ENCODE measurements at places on chromosomes 16 and 17.

- H3K27me3 ChIP-seq: no peaks in the 10 kb centered on the region
- peaks cover 4% of the 10 kb centered on the region for H3K4me1 ChIP-seq
- DNase-seq: no peak
- H3K27ac ChIP-seq: no peak overlapping the region
- H3K4me3 ChIP-seq: no peak overlapping the region
Observed at GRCh38 chr16:12252616-12253015, 276.1 kb downstream of the SNX29 start.

GRCh38 chr17:17445925-17446665, 30.7 kb upstream of the MED9 start:
- H3K27me3 ChIP-seq: no peaks in the 10 kb centered on the region
- H3K27ac ChIP-seq: no peak overlapping the region
- no peak overlapping the region for H3K4me3 ChIP-seq
- DNase-seq: no peak

DNA sequence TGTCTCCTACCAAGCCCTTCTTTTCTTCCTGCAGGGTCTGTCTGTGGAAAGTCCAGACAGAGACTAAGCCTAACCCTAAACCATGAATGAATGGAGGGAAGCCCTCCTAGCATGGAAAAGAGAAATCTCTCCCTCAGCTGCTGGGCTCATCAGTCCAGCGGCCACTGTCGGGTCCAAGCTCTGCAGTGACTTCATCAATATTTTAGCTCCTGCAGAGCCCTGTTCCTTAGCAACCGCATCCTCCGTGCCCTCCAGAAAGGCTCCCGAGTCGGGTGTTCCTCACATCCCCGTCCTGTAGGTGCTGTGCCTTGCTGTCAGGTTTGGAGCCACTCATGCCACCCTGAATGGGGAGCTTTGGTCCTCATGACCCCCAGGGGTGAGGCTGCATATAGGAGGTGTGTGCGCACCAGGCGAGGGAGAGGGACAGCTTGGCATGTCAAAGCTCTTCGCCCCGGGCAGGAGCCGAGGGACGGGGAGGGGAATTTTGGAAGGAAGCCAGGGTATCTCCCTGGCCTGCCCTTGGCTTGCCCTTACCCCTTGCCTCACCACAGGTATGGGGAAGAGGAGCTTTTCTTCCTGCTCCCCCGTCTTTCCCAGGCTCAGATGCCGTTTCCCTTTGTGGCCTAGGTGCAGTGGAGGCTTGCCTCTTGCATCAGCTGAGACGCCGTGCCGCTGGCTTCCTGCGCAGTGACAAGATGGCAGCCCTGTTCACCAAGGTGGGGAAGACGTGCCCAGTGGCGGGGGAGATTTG, 23.9 kb downstream of the SGSM2 start:
- no peaks in the 10 kb centered on the region for H3K27me3 ChIP-seq
- H3K4me1 ChIP-seq: no peaks in the 10 kb centered on the region
- no peak for DNase-seq
- H3K27ac ChIP-seq: no peak overlapping the region
- no peak overlapping the region for H3K4me3 ChIP-seq

GRCh38 chr17:52276381-52277008, 118.0 kb upstream of the CA10 start:
- H3K36me3 ChIP-seq: no peaks in the 10 kb centered on the region
- H3K27me3 ChIP-seq: no peaks in the 10 kb centered on the region
- no peaks in the 10 kb centered on the region for H3K4me1 ChIP-seq
- H3K27ac ChIP-seq: no peak overlapping the region

GRCh38 chr17:73214851-73215250, 22.0 kb downstream of the COG1 start:
- H3K36me3 ChIP-seq: no peaks in the 10 kb centered on the region
- H3K27me3 ChIP-seq: no peaks in the 10 kb centered on the region
- H3K4me1 ChIP-seq: no peaks in the 10 kb centered on the region
- peak overlapping the region; percentile 14 for H3K27ac ChIP-seq
- no peak overlapping the region for H3K4me3 ChIP-seq

GRCh38 chr16:5607169-5607568, 509.6 kb upstream of the EEF2KMT start:
- no peak for DNase-seq
- no peak overlapping the region for H3K4me3 ChIP-seq
- no peak overlapping the region for H3K27ac ChIP-seq
- H3K27me3 ChIP-seq: no peaks in the 10 kb centered on the region
- H3K36me3 ChIP-seq: no peaks in the 10 kb centered on the region

GRCh38 chr16:89392881-89393737, 97.3 kb downstream of the ANKRD11 start:
- H3K4me3 ChIP-seq: no peak overlapping the region
- no peak for DNase-seq
- H3K4me1 ChIP-seq: peaks cover 6% of the 10 kb centered on the region

- no peaks in the 10 kb centered on the region for H3K27me3 ChIP-seq
- DNase-seq: peak; percentile 95
- H3K4me3 ChIP-seq: peak overlapping the region; percentile 77
- H3K27ac ChIP-seq: peak overlapping the region; percentile 85
- no peaks in the 10 kb centered on the region for H3K36me3 ChIP-seq
- peaks cover 22% of the 10 kb centered on the region for H3K4me1 ChIP-seq
Observed at GRCh38 chr17:4948931-4949320, 596 bp upstream of the PFN1 start.

GRCh38 chr16:73095885-73096421, 48.0 kb upstream of the ZFHX3 start:
- DNase-seq: no peak
- no peak overlapping the region for H3K27ac ChIP-seq
- H3K4me3 ChIP-seq: no peak overlapping the region
- H3K27me3 ChIP-seq: no peaks in the 10 kb centered on the region

GRCh38 chr16:4918781-4919251, 18.1 kb downstream of the PPL start:
- H3K27me3 ChIP-seq: no peaks in the 10 kb centered on the region
- peaks cover 6% of the 10 kb centered on the region for H3K4me1 ChIP-seq
- DNase-seq: no peak
- H3K36me3 ChIP-seq: no peaks in the 10 kb centered on the region
- H3K27ac ChIP-seq: no peak overlapping the region

GRCh38 chr17:1752425-1753262, 9.2 kb upstream of the SERPINF1 start:
- H3K36me3 ChIP-seq: no peaks in the 10 kb centered on the region
- H3K4me3 ChIP-seq: no peak overlapping the region
- peaks cover 6% of the 10 kb centered on the region for H3K4me1 ChIP-seq
- H3K27ac ChIP-seq: no peak overlapping the region
- H3K27me3 ChIP-seq: no peaks in the 10 kb centered on the region
- no peak for DNase-seq

DNA sequence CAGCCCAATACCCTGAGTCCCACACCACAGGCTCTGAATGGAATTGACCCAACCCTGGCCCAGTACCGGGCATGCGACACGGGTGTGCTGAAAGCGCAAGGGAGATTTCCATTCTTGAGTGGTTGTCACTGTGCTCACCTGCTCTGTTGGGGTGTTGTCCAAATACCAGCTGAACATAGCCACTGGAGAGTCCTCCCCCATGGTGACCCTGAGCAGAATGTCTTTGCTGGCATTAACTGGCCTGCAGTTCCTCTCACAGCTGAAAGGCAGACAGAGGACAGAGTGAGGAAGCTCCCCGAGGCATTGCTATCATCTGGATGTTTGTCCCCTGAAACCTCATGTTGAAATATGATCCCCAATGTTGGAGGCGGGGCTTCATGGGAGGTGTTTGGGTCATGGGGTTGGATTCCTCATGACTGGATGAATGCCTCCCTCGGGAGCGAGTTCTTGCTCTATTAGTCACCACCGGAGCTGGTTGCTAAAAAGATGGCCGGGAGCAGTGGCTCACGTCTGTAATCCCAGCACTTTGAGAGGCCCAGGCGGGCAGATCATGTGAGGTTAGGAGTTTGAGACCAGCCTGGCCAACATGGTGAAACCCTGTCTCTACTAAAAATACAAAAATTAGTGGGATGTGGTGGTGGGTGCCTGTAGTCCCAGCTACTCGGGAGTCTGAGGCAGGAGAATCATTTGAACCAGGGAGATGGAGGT, 57.3 kb upstream of the BCO1 start:
- H3K4me1 ChIP-seq: peaks cover 10% of the 10 kb centered on the region
- no peaks in the 10 kb centered on the region for H3K36me3 ChIP-seq
- H3K27me3 ChIP-seq: no peaks in the 10 kb centered on the region
- peak overlapping the region; percentile 33 for H3K27ac ChIP-seq
- peak; percentile 88 for DNase-seq
- peak overlapping the region; percentile 1 for H3K4me3 ChIP-seq

DNA sequence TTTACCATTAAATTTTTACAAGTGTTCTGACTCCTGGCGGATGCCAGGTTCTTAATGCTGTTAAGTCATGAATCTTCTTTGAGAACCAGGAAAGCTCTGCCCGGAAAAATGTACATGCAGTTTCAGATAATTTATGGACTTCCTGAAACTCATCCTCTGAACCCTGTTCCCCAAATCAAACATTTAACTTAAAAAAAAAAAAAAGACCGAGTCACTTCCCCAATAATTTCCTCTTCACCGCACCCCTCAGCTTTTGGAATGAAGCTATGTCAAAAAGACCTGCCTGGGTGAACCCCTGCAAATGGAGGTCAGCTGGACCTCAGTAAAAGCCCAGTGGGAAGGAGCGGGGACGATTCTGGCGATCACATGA, 15.0 kb downstream of the ZNF232 start:
- peaks cover 21% of the 10 kb centered on the region for H3K27me3 ChIP-seq
- no peak overlapping the region for H3K27ac ChIP-seq
- H3K4me1 ChIP-seq: no peaks in the 10 kb centered on the region
- H3K4me3 ChIP-seq: peak overlapping the region; percentile 58

All from neural progenitor cell (in vitro differentiated cells).